ENCODE measurements at places on chromosomes 11 and 22.

- DNase-seq: no peak
These were observed 6.0 kb downstream of the ANKK1 start for GRCh38 chr11:113393501-113393985.

DNA sequence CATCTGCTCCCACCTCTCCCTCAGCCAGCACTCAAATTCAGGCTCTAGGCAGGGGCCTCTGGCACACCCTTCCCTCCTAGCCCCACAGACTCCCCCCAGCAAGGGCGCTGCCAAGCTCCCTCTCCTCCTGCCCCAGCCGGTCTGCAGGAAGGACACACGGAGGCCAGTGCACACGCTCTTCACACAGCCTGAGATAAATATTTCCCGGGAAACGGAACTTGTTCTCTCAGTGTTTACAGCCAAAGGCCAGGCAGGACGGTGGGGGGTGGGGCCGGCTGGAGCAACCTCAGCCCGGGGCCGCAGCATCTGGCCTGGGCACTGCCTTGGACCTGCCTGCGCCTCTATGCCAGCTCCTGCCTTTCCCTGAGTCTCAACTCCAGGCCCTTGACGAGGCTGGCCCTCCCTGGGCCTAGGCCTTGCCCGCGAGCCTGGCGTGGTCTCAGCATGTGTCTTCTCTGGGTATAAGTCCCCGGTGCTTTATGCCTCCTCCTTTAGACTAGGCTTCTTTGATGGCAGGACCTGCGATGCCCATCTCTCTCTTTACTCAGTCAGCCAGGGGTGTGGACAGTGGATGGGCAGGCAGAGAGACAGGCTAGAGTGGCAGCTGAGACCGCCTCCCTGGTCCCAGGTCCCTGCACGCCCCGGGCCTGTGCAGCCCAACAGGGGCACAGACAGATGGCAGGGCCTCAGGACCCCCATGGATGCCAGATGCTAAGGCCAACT, 48.4 kb downstream of the PDE2A start:
- DNase-seq: no peak

DNA sequence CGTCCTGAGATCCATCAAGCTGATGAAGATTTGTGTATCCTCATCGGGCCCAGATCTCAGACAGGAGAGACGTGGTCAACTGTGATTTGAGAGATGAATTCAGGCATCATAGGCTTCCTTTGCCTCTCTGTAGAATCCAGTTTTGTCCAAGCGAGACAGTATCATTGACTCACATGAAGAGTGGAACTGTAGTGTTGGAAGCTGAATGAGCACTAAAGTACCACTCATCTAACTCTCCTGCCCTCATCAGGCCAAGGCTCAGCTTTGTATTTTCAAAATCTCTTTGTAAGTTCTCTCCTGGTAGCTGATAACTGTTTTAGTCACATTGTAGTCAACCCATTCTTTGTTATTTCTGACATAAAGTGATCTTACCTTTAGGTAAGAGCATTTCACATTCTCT, 85.1 kb downstream of the KIRREL3 start:
- DNase-seq: no peak

DNA sequence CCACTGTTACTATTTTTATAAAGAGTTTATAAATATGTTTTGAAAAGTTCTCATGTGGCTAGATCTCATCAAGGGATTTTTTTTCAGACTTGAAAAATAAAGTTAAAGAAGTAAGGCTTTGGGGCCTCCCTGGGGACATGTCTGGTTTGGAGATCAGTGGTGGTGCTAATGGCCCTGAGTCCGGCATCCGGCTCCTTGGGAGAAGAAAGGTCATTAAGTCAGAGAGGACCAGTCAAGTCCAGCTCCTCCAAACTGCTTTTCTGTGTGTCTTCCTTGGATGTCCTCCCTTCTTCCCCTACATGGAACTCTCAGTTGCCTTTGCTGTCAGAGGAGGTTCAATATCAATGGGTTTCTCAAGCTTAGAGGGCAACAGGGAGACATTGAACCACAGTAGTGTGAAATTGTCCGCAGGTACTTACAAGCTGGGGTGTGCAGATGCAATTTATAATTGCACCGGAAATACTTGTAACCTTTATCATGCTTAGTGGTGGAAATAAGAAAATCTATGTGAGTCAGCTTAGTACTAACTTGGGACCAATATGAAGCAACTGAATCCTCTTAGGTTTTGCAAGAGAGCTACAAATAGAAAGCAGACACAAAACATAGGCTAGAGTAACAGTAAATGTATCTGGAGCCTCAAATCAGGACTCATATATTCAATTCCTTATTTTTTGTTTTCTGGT, 144.3 kb downstream of the TEAD1 start:
- no peak for DNase-seq

DNA sequence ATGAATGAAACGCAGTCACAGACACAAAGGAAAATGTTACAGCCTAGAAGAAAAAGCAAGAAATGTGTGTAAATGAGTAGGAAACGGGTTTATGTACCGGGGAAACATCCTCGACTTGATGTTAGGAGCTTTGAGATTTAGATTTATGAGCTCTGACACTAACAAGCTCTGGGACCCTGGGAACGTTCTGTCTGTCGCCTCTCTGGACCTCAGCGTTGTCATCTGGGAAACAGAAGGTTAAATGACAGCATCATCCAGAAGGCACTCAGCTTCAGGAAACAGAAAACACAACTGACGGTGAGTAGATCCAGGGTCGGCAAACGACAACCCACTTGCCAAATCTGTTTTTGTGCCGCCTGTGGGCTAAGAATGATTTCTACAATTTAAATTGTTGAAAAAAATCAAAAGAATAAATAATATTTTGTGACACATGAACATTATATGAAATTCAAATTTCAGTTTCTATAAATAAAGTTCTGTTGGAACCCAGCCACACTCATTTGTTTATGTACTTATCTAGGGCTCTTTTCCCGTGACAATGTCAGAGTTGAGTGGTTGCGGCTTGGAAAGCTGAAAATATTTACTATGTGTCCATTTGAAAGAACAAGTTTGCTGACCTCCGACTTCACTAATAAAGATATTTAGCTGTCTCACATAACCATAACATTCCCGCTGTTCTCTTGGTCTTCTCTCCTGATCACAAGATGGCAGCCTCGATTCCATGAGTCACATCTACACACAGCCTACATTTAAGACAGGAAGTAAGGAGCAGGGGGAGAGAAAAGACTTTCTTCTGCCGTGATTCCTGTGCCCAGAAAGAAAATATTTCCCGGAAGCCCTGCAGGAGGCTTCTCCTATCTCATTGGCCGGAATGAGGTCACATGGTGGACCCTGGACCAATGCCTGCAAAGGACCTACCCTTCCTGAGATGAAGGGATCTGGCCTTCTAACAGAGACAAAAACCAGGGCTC, 47.1 kb upstream of the SYT13 start:
- DNase-seq: no peak

GRCh38 chr11:26025676-26026075, 306.3 kb upstream of the ANO3 start:
- DNase-seq: no peak

DNA sequence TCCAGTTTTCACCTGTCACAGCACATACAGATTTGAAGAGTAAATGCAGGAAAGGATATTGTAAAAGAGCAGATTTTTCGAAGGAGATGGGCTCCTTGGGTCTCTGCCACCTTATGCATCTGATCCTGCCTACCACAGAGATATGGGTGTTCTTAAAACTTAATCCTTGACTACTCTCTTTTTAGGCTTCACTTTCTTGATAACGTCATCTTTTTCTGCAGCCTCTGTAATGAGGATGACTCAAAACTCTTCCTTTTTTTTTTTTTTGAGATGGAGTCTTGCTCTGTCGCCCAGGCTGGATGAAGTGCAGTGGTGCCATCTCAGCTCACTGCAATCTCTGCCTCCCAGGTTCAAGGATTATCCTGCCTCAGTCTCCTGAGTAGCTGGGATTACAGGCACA, 7.8 kb downstream of the PRR14L start:
- no peak for DNase-seq

DNA sequence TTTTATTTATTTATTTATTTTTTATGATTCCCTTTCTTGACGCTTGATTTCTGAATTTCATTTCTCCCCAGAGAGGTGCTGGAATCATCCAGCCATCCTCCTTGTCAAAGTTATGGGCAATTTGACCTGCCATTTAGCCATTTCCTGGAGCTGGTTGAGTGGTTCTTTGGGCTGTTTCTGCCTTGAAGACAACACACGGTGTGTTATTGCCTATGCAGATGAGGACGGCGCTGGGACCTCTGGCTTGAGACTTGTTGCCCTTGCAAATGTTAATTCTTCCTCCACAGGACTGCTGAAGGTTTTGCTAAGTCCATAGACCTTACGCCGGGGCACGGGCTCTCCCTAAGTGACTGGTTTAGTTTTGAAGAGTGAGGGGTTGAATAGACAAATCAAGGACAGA, 147.9 kb upstream of the PLET1 start:
- no peak for DNase-seq

DNA sequence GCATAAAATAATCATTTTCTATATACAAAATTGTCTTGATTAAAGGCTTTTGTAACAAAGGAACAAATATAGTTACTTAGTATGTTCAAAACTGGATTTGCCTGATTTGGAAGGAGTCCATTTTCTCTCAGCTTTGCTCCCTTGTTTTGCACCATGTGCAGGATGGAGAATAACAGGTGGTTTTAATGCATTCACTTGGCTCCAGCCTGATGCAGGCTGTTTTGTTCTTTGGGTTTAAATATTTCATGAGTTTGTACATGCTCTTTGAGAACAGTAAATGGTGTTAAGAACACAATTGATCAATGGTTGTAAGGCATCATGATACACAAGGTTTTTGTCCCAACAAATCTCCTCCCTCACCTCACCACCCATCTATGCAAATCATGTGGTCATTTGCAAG, 886.9 kb upstream of the CCDC90B start:
- no peak for DNase-seq

DNA sequence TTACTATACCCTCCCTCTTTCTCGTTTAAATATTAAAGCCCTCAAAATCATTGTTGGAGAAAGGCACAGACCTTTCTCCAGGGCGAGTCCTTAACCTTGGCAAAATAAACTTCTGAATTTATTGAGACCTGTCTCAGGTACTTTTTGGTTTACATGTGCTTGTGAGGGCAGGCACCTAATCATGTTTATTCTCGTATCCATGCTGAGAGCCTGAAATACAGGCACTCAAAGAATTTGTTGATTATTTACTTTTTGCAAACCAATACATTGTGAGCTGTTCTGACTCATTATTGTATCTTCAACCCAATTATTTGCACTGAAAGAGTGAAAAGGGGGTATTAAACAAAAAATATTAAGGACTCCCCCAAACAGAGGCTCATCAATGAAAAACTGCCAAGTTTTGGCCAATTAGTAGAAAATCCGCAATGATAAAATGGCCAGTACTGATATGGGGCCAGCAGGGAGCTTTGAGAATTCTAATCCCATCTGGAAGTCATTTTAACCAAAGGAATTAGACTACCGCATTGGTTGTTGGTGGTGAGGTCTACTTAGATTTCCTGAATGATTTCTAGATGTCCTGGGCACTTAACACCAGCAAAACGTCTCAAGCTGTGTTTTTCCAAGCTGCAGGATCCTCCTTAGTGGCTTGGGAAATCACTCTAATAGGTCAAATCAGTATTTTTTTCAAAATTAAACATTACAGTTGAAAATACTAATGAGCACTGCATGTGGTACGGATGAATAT, 157.3 kb downstream of the SWAP70 start:
- DNase-seq: no peak

DNA sequence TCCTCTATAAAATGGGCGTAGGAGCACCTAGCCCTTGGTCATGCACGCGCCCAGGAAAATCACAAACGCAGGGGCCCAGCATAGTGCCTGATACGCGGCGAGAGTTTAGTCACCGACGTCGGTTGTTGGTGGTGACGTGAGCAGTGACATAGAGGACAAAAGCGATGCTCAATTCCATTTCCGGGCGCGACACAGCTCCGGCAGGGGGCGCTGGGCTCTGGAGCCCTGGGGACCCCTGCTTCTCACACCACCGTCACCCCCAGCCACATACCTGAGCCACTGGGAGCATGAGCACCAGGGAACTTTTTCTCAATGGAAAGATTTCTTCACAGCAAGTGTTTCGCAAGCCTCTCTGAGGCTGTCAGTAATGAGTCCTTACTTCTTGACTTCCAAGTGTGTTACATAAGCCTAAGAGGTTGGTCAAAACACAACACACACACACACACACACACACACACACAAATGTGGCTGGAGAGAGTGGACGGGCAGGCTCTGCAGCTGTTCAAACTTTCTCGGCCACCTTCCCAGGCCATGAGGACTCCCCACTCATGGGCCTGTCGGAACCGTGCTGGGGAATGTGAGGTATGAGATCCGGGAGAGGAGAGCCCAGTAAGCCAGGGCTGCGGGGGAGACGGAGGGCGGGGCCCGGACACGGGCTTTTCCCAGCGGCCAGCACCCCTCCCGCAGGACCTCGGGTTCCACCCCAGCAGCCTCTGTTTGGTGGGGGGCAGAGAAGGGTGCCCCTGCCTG, 36.9 kb upstream of the LINC01488 start:
- no peak for DNase-seq

- DNase-seq: no peak
These were observed 1.4 kb upstream of the CSF2RB start for GRCh38 chr22:36911887-36912661.

DNA sequence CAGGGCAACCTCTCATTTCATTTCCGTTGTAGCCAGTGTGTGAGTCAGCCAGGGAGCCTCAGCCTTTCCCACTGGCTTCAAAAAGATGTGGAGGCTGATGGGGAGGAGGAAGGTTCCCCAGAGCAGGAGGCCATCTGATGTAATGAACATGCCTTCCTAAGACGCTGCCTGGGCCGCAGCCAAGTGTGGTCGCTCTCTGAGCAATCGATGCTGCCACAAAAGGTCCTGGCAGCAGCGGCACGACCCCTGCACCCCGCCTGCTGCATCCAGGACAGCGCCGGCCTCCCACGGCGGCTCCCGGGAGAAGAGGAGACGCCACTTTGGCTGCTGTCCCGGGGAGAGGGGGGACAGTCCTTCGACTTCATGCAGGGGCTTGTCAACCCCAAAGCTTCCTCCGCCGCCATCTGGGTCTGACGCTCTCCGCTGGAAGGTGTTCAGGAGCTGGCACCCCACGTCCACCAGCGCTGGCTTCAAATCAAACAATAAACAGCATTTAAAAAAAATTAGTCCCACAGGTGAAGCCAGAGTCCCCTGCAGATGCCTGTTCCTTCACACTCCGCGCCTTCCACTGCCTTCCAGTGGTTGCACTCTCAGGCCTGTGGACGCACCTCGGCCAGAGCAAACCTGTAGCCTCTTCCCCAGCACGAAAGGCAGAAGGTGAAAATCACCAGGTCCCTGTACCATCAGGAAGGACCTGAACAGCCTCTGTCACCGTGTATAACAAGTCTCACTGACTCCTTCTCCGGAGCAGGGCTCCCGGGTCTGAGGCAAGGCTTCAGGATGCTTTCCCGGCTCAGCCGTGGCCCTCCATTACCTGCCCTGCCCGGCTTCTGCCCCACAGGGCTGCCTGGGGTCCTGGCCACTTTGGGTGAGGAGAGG, 930.7 kb downstream of the BRD1 start:
- no peak for DNase-seq

GRCh38 chr11:119266517-119267255, 50.2 kb downstream of the MCAM start:
- DNase-seq: no peak

GRCh38 chr11:65811764-65812475, 21.8 kb upstream of the SNX32 start:
- DNase-seq: no peak

- DNase-seq: no peak
These were observed 252.7 kb downstream of the TMEM135 start for GRCh38 chr11:87290304-87290922.

Data from stimulated activated CD4-positive, alpha-beta T cell treated with anti-CD3 and anti-CD28 coated beads, Interleukin-4, amount 100 ng/mL, for 24 hours (primary cell).